ENCODE measurements at places on chromosomes 2 and 18.

DNA sequence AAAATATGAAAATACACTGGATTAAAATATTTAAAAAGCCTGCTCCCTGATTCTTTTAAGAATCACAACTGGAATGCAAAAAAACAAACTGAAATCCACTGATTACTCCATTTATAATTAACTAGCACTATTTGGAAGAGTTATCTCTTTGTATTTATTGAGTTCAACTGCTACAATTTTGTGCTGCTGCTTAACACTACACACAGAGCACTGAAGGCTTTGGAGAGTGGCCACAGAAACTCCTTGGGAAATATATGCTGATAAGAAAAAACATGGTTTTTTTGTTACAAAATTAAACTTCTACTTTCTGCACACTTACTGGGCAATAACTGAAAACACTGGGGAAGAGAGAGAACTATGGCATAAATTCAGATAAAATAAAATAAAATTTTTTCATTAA, 19.8 kb upstream of the BZW1 start:
- DNase-seq = no peak

GRCh38 chr2:28869494-28870145, 489 bp downstream of the TRMT61B start:
- peak; percentile 37 for DNase-seq

DNA sequence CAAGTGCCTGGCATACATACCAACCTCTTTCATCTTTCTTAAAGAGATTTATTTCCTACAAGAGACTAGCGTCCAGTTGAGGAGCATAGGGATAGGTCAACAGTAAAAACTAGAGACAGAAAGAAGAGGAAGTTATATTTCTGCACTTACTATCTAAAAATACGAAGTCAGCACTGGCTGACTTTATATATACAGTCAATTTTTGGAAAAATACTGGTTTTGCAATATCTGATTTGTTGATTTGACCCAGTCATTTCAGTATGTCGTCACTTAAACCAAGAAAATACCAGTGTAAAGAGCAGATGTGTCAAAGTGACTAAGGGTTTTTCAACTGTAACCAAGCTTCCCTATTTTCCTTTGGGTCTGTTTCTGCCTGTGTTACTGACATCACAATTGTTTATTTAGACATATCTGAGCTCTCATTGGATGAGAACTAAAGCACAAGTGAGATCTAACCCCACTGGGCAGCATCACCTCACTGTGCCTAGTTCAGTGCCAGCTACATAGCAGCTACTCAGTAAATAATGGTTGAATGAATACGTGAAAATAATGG, 23.0 kb downstream of the CYTIP start:
- no peak for DNase-seq

DNA sequence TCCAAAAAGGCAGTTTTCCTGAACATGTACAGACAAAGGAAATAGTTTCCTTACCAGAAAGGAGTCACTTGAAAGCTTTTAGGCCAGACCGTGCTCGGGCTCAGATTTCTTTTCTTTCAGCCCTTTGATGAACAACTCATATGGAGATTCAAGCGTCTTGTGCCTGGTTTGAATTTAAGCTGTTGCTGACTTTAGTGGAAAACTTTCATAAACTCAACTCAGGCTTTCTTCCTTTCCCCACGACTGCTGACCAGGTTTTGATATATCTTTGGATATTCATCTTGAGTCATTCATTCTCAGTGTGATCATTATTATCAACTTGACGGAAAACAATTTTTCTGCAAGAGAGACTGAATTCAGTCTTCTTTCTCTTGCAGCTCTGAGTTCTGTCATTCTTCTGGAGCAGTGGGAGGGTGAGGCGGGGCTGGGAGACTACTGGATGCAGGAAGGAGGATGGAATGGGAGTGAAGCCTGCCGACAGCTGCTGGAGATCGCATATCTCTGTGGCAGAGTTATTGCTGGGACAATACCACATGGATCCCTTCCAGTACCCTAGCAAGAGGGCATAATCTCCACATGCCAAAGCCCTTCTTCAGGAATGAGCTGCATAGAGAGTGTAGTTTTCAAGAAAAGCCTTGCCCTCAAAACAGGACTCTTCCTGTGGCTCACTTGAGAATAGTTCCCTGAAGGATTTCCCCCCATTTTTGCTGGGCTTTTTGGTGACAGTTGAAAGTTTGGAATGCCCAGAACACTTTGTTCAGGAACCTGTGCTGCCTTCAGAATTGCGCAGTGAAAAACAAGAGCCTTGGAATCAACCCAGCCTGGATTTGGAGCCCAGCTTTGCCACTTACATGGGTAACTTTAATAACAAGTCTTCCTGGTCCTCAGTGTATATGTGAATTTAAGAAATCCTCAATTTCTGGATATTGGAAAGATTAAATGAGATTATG, 364.4 kb downstream of the ZNF521 start:
- no peak for DNase-seq

- no peak for DNase-seq
These were observed 119.4 kb downstream of the COPS8 start for GRCh38 chr2:237205043-237205541.

DNA sequence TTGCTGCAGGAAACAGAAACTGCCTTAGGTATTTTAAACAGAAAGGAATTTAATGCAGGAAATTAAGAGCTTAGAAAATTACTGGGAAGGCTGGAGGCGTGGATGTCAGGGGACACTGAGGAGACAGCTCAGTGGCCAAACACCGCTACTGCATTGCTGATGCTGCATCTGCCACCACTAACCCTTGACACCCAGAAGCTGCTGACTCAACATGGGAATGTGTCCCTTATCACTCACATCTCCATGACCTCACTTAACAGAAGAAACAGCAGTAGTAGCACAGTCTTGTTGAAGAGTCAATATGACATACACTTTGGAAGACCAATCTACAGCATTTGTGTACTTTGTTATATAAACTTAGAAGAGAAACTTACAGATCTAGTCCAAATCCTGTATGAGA, 906.1 kb downstream of the SLC4A3 start:
- DNase-seq = no peak

DNA sequence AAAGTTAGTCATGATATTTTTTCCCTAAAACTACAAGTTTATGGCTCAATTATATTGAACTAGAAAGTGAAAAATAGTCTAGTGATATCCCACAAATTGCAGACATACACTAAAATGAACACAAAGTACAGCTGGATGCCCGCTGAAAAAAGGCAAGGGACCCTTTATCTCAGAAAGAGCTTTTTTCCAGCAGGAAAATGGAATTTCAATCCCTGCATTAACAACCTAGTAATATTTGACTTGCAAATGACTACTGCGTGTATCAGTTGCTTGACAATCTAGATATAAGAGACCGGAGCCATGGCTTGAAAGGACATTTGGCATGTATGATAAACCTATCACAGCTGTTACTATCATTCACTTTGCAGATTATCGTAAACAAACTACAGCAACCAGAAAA, 49.1 kb downstream of the LRPPRC start:
- no peak for DNase-seq

GRCh38 chr2:238970553-238971081, 122.7 kb downstream of the TWIST2 start:
- peak; percentile 21 for DNase-seq

DNA sequence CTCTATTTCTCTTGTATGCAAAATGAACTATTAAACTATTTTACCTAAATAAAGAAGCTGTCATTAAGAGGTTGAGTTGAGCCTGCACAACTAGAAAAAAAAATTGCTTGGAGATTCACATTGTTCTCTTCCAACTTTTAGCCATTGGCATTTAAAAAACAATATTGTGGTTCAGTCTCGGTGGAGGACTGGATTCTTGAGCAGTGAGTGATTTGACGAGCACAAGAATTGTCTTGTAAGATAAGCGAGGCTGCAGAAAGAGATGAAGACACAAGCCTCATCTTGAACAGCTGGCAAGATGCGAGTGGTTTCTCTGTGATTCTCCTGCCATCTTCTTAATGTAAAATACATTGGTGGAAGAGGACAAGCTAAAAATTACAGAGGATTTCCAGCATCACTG, 67.0 kb downstream of the GALR1 start:
- DNase-seq = no peak

- DNase-seq = no peak
These were observed 673.0 kb downstream of the ARHGAP15 start for GRCh38 chr2:143802242-143802641.

DNA sequence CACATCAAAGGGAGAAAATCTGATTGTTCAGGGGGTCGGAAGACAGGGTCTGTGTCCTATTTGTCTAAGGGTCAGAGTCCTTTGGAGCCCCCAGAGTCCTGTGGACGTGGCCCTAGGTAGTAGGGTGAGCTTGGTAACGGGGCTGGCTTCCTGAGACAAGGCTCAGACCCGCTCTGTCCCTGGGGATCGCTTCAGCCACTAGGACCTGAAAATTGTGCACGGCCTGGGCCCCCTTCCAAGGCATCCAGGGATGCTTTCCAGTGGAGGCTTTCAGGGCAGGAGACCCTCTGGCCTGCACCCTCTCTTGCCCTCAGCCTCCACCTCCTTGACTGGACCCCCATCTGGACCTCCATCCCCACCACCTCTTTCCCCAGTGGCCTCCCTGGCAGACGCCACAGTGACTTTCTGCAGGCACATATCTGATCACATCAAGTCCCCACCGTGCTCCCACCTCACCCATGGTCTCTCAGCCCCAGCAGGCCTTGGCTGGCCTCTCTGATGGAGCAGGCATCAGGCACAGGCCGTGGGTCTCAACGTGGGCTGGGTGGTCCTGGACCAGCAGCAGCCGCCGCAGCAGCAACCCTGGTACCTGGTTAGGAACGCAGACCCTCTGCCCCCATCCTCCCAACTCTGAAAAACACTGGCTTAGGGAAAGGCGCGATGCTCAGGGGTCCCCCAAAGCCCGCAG, 3.8 kb downstream of the PROC start:
- no peak for DNase-seq

- no peak for DNase-seq
These were observed 140.5 kb downstream of the INHBB start for GRCh38 chr2:120486441-120486840.

Measured in NCI-H1105 (cell line).